NCI-H2171 treated with DMSO at 0.1 percent for 48 hours (cell line): ENCODE measurements at places on chromosomes 11 and 22.

DNA sequence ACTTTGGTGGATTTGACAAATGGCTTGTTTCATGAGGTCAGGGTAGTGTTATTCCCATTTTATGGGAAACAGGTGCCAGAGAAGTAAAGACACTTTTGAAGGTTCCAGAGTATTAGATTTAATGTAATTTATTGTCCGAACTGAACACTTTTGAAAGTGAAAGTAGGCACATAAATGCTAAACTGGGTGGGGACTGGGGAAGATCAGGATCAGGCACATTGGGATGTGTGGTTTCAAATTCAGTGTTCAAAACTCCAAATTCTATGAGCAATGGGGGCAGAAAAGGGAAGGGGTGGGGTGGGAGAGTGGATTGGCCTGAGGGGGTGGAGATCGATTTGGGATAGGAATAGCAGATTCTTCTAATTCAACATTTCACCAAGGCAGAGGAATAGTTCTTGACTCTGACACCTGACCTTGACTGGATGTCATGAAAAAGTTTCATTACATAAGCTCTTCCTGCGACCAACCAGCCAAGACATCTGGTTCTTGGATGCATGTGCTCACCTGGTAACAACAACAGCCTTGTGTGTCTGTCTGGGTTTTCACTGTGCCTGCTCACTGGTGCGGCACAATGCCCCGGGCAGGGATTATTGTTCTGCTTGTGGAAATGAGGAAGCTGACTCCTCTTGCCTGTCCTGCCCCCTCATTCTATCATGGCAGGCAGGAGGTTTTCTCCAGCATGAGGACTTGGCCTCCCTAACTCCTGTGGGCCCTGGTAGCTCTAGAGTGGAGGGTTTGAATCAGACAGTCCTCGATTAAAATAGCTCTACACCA is 10.8 kb downstream of the PPFIBP2 start:
- peak; percentile 45 for DNase-seq

- DNase-seq = peak; percentile 80
Measured at GRCh38 chr11:45409587-45409986, 123.4 kb upstream of the SYT13 start.

DNA sequence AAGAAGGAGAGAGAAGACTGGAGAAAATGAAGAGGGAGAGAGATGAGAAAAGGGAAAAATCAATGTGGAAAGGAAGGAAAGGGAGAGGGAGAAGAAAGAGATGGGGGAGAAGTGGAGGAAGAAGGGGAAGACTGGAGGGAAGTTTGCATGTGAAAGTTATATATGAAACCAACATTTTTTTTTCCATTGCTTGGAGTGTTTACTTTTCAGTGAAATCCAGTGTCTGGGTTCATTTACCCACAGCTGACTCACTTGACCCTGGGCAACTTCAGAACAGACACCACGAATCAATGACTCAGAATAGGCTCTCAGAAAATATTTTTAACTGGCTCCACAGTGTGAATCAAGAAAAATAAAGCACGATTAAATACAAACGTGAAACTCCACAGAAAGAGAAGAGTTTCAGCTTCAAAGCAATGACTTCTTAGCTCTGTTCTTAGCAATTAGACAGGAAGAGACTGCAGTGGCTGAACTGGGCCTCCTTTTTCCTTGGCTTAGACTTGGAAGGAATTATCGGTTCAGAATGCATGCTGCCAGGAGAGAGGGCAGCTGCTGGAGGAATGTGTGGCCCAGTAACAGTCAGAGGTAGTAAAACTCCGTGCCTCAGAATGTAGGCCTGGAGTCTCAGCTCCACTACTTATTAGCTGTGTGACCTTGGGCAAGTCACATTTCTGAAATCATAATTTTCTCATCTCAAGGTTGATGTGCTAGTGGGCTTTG is 237.5 kb downstream of the MIAT start:
- no peak for DNase-seq

DNA sequence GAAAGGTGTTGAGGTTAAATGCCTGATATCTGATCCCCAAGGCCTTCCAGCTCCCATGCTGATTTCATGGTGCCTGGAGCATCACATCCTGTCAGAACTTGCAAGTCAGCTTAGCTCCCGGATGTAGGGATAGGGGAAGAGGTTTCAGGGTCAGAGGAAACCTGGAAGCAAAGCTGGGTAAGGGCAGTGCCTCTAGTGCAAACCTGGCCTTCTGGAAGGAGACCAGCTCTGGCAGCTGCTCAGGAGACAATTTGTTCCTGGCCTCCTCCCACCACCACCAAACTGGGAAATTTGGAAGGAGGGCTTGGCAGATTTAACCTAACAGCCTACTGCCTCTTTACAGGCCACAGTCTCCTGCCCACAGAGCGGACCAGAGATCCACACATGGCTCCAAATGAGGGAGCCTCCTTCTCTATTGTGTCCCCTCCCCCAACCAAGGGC is 9.2 kb upstream of the TSKU start:
- DNase-seq = peak; percentile 63

GRCh38 chr11:117929916-117930570 is 841 bp upstream of the TMPRSS13 start:
- DNase-seq = no peak

- no peak for DNase-seq
Measured at GRCh38 chr22:47613606-47614350, 851.3 kb downstream of the TBC1D22A start.

- DNase-seq = no peak
Measured at GRCh38 chr11:86158704-86159580, 85.6 kb upstream of the EED start.

- no peak for DNase-seq
Measured at GRCh38 chr22:39231197-39231950, 13.4 kb downstream of the PDGFB start.

- DNase-seq = no peak
Measured at GRCh38 chr11:133052537-133052936, 479.8 kb downstream of the OPCML start.

DNA sequence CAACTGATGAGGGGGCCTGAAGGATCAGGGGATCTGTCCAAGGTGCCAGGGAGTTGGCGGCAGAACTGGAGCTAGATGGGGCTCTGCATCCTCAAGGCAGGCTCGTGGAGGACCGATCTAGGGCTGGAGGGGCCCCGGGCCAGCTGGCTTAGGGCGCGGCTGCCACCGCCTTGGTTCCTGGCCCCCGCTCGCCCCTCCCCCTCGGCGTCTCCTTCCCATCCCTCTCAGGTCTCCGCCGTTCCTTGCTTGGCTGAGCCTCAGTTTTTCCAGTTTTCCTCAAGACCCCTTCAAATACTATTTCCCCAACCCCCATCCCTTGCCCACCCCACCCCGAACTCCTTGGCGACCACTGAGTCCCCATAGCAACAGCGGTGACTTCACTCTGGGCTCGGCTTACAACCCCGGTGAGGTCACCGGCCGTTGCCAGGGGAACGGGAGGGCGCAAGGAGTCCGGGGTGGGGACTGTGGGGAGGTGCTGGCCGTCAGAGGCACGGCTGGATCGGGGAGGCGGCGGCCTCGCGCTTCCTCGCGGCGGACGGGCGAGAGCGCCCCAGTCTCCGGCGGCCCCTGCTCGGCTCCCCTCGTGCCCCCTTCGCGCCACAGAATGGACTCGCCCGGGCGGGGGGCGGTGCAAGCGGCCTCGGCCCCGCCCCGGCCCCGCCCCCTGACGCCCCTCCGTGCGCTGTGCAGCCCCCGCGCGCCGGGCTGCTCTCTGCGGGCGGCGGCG is 7.5 kb downstream of the FREY1 start:
- peak; percentile 90 for DNase-seq

- DNase-seq = no peak
Measured at GRCh38 chr11:134560566-134561330, 148.7 kb upstream of the B3GAT1 start.

DNA sequence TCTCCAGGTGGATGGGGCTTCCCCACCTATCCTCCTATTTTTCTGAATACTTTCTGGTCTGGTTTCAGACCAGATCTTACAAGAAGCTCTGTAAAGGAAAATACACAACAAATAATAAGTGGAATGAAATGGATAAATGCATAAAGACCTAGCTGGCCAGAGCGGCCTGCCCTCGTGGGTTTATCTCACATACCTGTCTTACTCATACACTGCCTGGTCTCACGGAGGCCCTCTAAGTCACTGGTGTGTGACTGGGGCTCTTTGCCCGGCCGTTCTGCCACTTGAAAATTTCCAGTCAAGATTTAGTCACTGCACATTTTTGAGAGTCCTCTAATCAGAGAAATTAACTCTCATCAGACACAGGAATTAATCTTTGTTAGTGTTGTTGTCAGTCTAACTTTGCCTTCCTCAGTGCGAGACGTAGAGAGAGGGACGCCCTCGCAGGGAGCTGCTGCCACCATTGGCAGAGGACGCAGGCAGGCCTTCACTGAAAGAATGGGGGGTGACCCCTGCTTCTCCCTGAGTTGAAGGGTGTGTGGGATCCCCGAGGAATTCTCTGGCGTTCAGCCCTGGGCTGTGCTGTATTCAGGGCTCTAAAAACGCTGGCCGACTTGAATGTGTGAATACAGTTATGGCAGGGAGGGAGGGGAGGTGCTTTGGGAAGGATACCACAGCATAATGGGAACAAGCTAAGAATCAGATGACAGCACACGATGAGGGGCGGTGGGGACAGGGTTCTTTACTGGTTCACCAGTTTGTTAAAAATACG is 46.3 kb upstream of the CADM1 start:
- no peak for DNase-seq

DNA sequence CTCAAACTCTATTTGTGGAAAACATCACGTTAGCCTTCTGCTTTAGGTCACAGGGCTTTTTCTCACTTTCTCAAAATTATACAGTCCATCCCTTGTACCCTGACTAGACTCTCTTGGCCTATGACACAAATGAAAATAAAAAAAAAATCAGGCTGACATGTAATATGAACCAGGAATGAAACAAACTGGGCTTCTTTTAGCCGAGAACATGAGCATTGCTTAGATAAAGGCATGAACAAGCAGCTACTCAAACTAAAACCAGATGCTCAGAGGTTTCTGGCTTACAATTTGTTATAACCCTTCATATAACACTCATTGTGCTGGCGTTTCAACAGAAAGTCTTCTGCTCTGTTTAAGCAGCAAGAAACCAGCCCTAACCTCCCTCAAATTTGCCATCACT is 265.5 kb upstream of the NARS2 start:
- DNase-seq = peak; percentile 73

DNA sequence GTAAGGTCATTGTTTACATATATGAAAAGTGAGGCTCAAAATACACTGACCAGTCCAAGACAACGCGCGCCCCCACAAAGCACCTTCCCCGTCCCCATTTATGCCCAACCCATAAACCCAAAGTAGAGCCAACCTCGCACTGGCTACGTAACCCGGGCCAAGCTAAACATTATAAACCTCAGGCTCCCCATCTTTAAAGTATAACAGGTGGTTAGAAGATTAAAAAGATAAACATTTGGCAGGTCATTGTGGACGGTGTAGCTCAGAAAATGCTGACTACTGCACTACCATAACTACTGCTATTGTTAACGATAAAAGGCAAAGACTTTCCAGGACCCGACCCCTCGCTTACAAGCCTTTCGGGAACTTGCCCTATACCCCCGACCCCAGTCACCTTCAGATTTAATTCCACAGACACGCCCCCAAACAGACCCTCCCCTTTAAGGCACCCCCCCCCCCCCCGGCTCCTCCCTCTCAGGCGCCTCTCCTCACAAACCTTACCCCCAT is 470 bp downstream of the NUMA1 start:
- DNase-seq = no peak

DNA sequence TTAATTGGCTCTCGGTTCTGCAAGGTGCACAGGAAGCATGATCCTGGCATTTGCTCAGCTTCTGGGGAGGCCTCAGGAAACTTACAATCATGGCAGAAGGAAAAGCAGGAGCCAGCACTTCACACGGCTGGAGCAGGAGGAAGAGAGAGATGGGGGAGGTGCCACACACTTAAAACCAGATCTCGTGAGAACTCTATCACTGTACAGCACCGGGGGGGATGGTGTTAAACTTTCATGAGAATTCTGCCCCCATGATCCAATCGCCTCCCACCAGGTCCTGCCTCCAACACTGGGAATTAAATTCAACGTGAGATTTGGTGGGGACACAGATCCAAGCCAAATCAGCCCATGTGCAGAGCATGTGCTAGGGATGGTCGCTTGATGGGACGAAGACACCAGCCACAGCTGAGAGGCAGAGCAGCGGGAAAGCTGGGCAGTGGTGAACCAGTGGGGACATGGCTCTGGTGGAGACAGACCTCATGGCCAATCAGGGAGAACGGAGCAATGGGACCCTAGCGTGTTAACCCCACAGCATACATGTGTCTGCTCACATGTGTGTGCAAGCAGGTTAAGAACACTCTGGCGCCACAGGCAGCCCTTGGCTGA is 6.2 kb downstream of the TANGO2 start:
- no peak for DNase-seq

GRCh38 chr11:2685566-2686359 is 14.0 kb downstream of the KCNQ1OT1 start:
- DNase-seq = no peak

GRCh38 chr11:112103446-112103845 is 16.8 kb downstream of the SDHD start:
- DNase-seq = no peak

GRCh38 chr22:20646906-20647305 is 127.0 kb upstream of the SERPIND1 start:
- no peak for DNase-seq

GRCh38 chr11:12214751-12215150 is 104.4 kb downstream of the MICAL2 start:
- no peak for DNase-seq

- DNase-seq = peak; percentile 82
Measured at GRCh38 chr22:22865311-22866072, 22.1 kb upstream of the IGLL5 start.

DNA sequence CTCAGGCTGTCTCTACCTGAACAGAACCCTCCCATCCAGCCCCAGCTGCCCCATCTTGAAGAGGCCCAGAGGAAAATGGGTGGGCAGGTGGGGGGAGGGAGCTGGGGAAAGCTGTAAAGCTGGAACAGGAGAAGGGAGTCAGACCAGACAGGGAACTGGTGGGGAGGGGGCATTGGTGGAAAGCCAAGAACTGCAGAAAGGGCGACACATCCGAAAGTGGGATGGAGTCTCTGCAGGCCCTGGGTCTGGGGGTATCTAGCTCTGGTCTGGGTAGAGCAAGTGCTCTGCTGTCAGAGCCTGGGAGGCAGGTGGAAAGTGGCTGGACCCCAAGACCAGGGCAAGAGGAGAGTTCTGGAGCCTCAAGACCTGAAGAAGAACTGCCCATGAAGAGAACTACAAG is 7.7 kb downstream of the TMPRSS13 start:
- no peak for DNase-seq

GRCh38 chr11:103907548-103908455 is 128.6 kb upstream of the DDI1 start:
- DNase-seq = no peak

- DNase-seq = no peak
Measured at GRCh38 chr11:16738947-16739815, 734 bp downstream of the C11orf58 start.

GRCh38 chr11:225734-226453 is 10.2 kb downstream of the SIRT3 start:
- DNase-seq = peak; percentile 4

DNA sequence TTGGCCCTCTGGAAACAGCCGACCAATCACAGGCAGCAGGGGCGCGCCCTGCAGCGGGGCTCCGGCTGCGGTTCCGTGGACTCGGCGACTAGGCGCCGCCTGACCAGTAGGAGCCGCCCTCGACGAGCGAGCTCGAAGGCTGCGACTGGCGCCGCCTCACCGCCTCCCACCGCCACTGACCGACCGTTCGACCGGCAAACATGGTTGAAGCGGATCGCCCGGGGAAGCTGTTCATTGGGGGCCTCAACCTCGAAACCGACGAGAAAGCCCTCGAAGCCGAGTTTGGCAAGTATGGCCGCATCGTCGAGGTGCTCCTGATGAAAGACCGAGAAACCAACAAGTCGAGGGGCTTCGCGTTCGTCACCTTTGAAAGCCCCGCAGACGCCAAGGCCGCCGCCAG is at the start of gene RBMXL2:
Gene RBMXL2 (plus strand): TSS at position 78 of the 400 bp plus-strand sequence. CDS start 123 bp downstream, at position 201.
- no peak for DNase-seq

GRCh38 chr22:44968736-44969135 is 41.1 kb downstream of the PHF21B start:
- peak; percentile 10 for DNase-seq
